Thymus (tissue), 14 donors: ENCODE measurements at places on chromosomes 4 and X. TPM values are rescaled to one million over a fixed set of nuclear protein-coding genes. Genes with fewer than 3 reads are reported as not detected.

GRCh38 chrX:39985071-39985470, 112.7 kb downstream of the BCOR start:
- H3K27me3 ChIP-seq, result no peaks in the 10 kb centered on the region
- no peak overlapping the region for H3K4me3 ChIP-seq
- no peaks in the 10 kb centered on the region for H3K4me1 ChIP-seq
- DNase-seq, result no peak
- no peaks in the 10 kb centered on the region for H3K36me3 ChIP-seq

- no peak for DNase-seq
- H3K4me3 ChIP-seq, result no peak overlapping the region
- no peak overlapping the region for H3K27ac ChIP-seq
- no peaks in the 10 kb centered on the region for H3K4me1 ChIP-seq
Observed at GRCh38 chr4:25144870-25145481, 15.3 kb downstream of the SEPSECS start.

TRAM1L1 gene
- total RNA-seq, result 1.4 TPM

PRRG3 gene
- 1.3 TPM for total RNA-seq

- no peaks in the 10 kb centered on the region for H3K4me1 ChIP-seq
- H3K27ac ChIP-seq, result no peak overlapping the region
- peaks cover 5% of the 10 kb centered on the region for H3K36me3 ChIP-seq
- H3K27me3 ChIP-seq, result no peaks in the 10 kb centered on the region
- H3K4me3 ChIP-seq, result no peak overlapping the region
Observed at GRCh38 chr4:67714248-67714583, 13.3 kb upstream of the UBA6 start.

ODAM gene
- total RNA-seq, result 0.14 TPM

GRCh38 chr4:53240573-53240972, 125.3 kb downstream of the SCFD2 start:
- no peaks in the 10 kb centered on the region for H3K4me1 ChIP-seq
- H3K4me3 ChIP-seq, result no peak overlapping the region
- no peak for DNase-seq

DNA sequence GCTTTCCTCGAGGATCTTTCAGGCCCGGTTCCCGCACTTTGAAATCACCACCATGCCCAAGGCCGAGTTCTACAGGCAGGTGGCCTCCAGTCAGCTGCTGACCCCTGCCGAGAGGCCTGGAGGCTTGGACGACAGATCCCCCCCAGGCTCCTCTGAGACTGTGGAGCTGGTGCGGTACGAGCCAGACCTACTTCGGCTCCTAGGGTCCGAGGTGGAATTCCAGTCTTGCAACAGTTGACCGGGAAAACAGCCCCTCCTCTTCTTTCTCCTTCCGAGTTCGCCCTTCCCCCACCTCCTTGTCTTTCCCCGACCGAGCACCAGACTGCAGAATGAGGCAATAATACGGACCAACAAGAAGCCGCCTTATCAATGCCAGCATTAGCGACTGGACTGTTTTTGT, 54.4 kb downstream of the ELF4 start:
- no peak overlapping the region for H3K4me3 ChIP-seq
- DNase-seq, result no peak
- no peak overlapping the region for H3K27ac ChIP-seq
- no peaks in the 10 kb centered on the region for H3K4me1 ChIP-seq
- peaks cover 15% of the 10 kb centered on the region for H3K36me3 ChIP-seq

DNA sequence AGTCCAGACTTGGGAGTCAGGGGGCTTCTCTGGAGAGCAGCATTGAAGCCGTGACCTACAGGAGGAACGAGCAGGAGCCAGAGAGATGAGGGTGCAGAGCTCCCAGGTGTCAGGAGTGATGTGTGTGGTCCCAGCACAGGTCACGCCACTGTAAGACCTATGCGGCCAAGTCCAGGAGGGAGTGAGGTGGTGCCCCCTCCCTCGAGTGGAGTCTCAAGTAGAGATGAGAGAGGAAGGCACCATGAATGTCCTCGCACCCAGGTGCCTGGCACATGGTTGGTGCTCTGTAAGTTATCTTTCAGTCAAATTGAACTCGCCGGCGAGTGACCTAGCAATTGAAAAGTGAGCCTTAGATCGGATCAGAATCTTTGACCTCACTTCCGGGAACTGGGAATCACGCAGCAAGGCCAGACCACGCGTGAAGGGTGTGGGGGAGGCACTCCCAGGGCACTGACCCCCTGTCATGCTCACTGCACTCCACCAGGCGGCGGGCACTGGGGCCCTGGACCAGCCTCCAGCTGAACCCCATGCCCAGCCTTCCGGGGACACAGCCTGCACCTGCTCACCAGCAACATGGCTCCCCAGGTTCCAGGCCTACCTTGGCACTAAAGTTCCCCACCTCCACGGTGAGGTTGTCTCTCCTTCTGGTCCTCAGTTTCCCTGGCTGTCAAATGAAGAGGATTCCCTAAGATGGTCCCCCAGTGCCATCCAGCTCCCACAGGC, 127.4 kb downstream of the HMX1 start:
- no peak overlapping the region for H3K4me3 ChIP-seq
- no peaks in the 10 kb centered on the region for H3K27me3 ChIP-seq
- H3K4me1 ChIP-seq, result no peaks in the 10 kb centered on the region
- H3K27ac ChIP-seq, result no peak overlapping the region
- no peaks in the 10 kb centered on the region for H3K36me3 ChIP-seq
